SW480 (cell line): ENCODE measurements at places on chromosomes 2 and 18.
A peak's percentile ranks its signal among the peaks of the same experiment; 100 is the strongest.

- DNase-seq, result no peak
Observed at GRCh38 chr18:79580498-79581171, 99.0 kb upstream of the CTDP1 start.

- DNase-seq, result no peak
Observed at GRCh38 chr2:104664672-104665071, 189.2 kb upstream of the POU3F3 start.

GRCh38 chr2:30266705-30267104 lies 35.4 kb downstream of the LBH start:
- no peak for DNase-seq

DNA sequence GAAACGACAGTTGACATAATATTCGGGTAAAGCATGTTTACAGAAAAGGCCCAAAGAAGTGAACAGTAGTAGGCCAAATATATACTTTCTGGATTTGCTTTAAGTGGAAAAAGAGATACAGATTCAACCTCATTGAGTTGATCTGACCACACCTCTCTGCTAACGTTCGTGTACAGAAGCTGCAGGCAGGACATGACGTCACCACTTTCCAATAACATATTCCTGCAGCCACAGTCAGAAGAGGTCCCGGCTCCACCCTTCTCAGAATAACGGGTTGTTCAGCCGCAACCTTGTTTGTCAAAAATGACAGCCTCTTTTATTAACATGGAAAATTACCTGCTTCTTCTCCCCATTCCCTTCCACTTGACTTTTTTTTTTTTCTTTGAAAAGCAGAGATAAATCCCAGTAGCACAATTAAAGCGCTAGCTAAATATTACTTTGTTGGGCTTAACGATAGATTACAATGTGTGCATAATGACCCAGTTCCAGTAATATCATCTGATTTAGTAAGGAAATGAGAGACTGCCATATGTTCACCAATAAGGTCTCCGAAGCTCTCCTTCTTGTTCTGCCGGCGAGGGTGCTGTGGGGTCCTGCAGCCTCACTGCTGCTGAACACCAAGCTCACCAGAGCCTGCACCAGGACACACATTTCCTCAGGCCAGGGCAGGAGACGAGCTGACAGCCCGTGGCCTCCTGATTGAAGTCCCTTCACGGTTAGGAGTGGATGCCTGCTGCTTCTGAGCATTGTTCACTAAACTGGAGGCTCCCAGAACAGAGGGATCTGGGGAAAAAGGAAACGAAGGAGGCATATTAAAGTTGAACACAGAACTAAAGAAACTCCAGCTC lies 451.0 kb upstream of the SALL3 start:
- peak; percentile 62 for DNase-seq
